ENCODE measurements at places on chromosomes 7 and 10.

- DNase-seq: no peak
These were observed 17.5 kb downstream of the MRPS24 start for GRCh38 chr7:43851805-43852204.

DNA sequence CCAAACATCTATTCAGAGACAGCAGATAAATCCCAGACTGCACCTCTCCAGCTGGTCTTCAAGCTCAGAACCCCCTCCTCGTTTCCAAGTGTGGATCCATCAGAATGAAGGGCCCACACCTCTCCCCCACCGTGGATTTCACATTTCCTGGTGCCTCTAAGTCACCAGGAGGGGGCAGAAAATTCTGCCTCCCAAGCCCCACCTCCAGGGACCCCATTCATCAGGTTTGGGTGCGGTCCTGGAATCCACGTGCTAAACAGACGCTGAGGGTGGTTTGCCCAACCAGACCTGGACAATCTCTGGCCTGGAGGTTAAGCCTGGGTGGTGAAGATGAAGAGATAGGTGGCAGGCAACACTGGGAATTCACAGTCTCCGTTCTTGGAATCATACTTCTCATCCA, 92.4 kb downstream of the WDR11 start:
- DNase-seq: no peak

GRCh38 chr10:63751836-63752235, 230.6 kb downstream of the REEP3 start:
- no peak for DNase-seq

- DNase-seq: no peak
These were observed 474 bp upstream of the NSMCE4A start for GRCh38 chr10:121975295-121976086.

DNA sequence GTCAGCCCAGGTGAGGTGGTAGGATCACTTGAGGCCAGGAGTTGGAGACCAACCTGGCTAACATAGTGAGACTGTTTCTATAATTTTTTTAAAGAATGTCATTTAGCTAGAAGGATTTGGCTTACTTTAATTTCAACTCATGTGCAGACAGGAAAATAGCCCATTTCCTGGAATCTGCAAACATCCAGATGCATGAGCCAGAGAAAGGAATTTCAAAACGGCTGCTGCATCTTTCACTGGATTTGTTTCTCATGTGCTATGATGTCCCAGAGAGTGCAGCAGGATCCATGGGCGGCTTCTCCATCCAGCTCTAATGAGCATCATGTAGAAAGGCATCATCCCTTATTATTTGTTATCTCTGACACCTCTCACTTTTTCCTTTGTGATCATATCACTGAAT, 149.3 kb downstream of the GALNT17 start:
- no peak for DNase-seq

- no peak for DNase-seq
These were observed 22.7 kb upstream of the FRMD4A start for GRCh38 chr10:14353291-14353913.

GRCh38 chr10:70101668-70102067, 31.0 kb downstream of the AIFM2 start:
- no peak for DNase-seq

DNA sequence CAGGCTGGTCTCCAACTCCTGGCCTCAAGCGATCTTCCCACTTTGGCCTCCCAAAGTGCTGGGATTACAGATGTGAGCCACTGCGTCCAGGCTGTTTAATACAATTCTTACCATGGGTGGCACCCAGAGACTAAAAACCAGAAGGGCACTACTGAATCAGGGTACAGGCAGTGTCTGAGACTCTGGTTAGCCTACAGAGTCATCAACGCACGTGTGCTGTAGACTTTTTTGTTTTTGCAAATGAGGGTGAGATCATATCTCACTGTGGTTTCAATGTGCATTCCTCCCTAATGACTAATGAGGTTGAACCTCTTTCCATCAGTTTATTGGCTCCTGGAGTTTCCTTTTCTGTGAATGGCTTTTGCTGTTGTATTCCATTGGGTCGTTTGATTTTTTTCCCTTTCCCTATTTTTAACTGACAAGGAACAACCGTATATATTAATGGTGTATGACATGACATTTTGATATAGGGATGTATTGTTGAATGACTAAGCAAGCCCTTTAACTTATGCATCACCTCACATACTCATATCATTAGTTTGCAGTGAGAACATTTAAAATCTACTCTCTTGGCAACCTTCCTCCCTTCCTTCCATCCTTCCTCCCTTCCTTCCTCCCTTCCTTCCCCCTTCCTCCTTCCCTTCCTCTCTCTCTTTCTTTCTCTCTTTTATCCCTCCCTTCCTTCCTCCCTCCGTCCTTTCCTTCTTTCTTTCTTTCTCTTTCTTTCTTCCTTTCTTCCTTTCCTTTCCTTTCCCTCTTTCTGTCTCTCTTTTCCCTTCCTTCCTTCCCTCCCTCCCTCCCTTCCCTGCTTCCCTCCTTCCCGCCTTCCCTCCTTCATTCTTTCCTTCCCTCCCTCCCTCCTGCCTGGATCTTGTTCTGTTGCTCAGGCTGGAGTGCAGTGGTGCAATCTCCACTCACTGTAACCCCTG, 9.3 kb upstream of the TMEM270 start:
- DNase-seq: peak; percentile 17

- DNase-seq: no peak
These were observed 176.2 kb upstream of the PLXNA4 start for GRCh38 chr7:132752431-132752830.

DNA sequence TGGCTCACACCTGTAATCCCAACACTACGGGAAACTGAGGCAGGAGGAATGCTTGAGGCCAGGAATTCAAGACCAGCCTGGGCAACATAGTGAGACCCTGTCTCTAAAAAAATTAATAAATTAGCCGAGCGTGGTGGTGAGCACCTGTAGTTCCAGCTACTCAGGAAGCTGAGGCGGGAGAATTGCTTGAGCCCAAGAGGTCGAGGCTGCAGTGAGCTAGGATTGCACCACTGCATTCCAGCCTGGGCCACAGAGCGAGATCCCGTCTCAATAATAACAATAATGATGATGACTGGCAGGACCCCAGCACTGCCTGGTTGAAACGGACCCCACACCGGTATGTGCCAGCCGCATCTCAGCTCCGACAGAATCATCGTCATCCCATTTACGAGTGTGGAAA, 93.0 kb downstream of the ELFN1 start:
- DNase-seq: no peak

- peak; percentile 60 for DNase-seq
These were observed 695 bp downstream of the PRKAG2 start for GRCh38 chr7:151875942-151876898.

DNA sequence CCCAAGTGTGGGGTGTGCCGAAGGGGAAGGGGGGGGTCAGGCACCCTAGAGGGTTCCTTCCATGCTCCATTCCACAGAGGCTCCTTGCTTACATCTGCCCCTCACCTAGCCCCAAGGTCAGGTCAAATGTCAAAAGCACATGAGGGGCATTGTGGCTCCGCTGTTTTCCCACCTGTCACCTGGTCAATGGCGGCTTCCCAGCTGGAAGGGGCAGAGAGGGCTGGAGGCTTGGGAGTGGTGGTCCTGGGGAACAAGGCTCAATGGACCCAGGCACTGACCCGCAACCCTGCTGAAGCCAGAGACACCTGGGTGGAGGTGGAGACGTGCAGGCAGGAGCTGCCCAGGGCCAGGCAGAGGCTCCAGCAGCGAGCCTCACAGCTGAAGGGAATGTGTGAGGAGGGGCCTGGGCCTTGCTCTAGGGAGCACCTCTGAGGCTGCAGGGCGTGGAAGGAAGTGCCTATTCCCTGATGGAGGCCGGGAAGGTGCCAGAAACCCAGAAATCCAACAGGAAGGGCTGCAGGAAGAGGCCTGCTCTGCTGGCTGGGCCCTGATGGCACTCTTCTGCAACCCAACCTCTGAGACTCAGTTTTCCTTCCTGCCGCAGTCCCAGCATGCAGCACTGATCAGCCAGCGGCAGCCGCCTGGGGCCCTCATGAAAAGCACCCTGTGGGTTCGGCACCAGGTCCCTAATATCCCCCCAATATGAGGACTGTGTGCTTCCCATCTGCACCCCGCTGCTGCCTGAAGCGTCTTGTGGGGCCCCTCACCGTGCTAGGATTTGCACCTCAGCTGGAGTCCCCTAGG, 16.0 kb downstream of the RASGEF1A start:
- no peak for DNase-seq

DNA sequence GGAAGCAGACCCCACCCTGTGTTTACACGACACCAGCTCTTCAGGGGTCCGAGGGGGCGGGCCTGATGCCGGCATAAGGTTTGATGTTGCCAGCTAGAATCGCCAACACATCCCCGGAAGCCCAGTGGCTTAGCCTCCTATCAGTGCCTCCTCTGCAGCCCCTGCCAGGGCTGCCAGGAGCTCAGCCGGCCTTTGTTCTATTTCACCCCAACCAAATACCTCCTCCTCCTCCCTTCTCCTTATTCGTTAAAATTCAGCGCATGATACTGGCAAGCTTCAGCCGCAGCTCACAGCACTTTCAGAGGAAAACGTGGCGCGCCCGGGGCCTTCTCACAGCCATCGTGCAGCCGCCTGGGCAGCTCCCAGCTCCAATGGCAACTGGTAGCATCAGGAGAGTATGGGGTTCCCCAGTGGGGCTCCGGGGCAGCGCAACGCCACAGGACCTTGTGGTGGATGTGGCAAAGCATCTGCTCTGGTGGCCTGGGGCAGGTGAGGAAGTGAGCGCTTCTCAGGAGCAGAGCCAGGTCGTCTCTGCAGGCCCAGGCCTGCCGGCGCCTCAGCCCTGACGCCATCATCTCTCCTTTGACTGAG, 176.4 kb upstream of the RHEB start:
- DNase-seq: no peak

- DNase-seq: no peak
These were observed 125.4 kb upstream of the FEZF1 start for GRCh38 chr7:122429926-122430325.

GRCh38 chr7:107167483-107168232, 1.1 kb upstream of the HBP1 start:
- DNase-seq: peak; percentile 53

GRCh38 chr10:110525349-110526260, 27.9 kb downstream of the DUSP5 start:
- no peak for DNase-seq

GRCh38 chr7:129295015-129295423, 70.2 kb downstream of the AHCYL2 start:
- DNase-seq: no peak
